ENCODE measurements at places on chromosomes 2 and 18.

DNA sequence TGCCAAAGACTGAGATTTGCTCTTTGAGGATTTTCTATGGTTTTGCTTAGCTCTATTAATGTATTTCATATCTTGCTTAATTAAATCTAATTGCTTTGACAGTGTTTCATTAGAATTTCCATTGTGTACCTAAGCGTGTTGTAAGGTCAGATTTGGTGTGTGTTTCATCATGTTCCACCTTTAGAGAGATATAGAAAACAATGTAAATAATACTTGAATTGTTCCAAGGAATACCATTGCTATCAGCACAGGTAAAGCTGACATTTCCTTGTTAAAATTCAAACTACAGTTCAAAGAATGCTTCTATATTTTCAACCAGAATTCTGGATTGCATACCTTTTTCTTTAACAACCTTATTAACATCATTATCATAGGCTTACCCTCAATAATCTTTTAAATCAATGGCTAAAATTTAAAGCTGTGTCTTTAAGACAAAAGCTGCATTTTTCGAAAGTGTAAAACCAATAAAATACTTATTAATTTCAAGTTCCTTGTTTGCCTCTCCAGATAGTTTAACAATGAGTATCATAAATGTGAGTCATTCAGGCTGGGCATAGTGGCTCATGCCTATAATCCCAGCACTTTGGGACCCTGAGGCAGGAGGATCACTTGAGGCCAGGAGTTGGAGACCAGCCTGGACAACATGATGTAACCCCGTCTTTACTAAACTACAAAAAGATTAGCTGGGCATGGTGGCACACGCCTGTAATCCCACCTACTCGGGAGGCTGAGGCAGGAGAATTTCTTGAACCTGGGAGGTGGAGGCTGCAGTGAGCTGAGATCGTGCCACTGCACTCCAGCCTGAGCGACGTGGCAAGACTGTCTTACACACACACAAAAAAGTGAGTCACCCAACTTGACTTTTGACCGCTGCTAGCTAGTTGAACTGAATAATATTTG lies 188.0 kb upstream of the PKDCC start:
- no peak for DNase-seq

DNA sequence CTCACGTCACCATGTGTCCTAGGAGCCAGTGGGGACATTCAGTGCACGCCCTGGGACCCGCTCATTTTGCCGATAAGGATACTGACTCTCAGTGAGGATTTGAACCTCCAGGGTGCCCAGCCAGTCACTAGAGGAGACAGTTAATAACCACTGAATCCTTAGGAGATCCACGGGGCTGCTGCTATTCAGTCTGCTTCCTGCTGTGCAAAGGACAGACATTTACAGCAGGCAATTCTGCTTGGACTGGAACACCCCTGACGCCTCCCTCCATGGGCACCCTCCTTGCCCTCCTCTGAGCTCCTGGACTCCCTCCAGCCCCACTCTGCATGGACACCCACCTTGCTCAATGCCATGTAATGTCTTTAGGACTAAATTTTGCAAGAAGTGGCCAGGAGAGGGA lies 265.5 kb downstream of the EIPR1 start:
- DNase-seq: no peak

DNA sequence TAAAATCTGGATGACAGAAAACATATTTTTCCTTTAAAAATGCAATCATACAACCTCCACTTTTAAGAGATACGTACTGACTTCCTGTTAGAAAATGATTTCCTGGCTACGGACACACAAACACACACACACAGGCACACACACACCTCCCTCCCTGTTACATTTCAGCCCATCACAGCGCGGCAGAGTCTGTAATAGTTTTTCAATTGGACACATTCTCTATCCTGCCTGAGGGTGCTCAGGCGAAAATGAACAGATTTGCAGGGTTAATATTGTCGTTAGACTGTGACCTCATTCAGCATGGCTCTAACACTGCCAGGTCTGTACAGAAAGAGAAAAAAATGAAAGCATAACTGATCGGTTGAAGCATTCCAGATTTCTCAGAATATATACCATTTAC lies 45.0 kb downstream of the KCTD1 start:
- no peak for DNase-seq

DNA sequence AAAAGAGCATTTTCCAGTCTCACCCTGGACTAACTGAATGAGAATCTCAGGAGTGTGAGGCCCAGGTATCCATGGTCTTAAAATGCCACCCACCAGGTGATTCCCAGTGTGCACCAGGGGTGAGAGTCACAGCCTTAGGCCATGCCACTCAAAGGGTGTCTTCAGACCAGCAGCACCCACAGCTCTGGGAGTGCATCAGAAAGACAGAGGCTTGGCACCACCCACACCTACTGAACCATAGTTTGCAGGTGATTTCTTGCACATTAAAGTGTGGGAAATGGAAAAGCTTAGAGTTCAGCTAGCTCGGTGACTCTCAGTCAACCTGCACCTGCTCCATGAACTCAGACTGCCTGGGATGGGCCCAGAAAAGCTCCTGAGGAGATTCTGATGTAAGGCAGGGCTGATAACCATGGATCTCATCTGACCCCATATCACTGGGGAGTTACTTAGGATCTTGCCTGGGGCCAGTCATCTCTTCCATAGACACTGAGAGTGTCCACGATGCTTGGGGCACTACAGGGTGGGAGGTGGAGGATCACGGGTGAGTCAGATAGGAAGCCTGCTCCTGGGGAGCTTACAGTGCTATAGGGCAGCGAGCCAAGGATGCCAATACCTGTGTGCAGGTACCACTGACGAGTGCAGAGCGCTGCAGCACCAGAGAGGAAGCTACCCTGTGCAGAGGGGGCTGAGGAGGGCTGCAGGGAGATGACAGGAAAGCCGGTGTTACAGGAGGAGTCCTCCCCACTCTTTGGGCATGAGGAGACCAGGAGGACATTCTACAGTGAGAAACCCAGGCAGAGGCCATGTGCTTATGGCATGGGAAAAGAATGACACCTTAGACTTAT lies 4.6 kb downstream of the IL37 start:
- DNase-seq: no peak

- no peak for DNase-seq
Observed at GRCh38 chr2:160908157-160908556, 252.1 kb upstream of the TANK start.

DNA sequence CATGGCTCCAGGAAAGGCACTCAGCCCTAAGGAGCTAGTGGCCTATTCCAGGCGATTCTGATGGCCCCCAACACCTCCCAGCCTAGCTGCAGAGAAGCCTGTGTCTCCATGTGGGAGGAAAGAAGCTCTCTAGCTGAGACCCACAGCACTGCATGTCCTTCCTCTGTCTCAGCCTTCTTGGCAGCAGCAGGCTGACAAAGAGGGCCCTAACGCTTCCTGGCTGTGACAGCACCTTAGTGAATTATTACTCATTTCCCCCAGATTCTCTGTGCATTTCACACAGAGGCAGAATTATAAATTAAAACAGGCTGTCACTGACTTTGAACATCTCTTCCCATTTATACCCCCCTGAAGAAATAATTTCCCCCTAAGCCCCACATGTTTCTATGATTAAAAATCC lies 206.8 kb downstream of the CLIP4 start:
- DNase-seq: no peak

- no peak for DNase-seq
Observed at GRCh38 chr2:172726172-172726735, 9.4 kb upstream of the RAPGEF4 start.

- no peak for DNase-seq
Observed at GRCh38 chr2:135948141-135948540, 37.3 kb downstream of the DARS1 start.

DNA sequence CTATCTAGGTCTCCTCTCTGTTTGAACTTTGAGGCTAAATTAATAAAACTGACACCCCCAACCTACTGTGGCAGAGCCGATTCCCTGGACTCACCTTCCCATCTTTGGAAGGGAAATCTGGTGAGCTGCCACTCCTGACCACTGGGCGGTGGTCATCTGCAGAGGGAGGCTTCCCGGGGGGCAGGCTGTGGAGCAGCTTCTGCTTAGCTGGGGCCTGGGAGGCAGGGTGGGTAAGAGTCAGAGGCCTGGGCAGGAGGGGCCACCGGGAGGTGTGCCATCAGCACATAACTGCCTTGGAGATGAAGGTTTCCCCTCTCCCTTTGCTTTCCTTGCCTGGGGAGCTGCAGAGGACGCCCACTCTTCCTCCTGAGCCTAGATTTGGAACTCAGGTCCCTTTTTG lies 2.3 kb upstream of the NPPC start:
- DNase-seq: no peak

DNA sequence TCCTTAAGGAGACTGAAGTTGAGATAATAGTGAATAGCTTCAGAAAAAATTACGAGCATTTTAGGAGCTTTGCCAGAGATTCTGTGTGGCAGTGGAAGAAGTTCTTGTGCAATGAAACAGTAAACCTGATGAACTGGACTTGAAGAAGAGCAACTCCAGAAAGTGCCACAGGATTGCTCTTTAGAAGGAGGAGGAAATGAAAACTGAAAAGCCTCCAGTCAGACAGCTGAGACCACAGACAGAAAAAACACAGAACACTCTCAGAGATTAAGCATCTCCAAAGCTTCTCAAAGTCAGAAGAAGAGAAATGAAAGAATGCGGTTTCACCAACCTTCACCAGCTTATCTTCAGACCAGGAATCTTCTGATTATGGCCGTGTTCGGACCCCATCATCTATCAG lies 329.7 kb upstream of the CNTNAP5 start:
- DNase-seq: no peak

- DNase-seq: no peak
Observed at GRCh38 chr2:33104052-33104623, 157.4 kb downstream of the LTBP1 start.

DNA sequence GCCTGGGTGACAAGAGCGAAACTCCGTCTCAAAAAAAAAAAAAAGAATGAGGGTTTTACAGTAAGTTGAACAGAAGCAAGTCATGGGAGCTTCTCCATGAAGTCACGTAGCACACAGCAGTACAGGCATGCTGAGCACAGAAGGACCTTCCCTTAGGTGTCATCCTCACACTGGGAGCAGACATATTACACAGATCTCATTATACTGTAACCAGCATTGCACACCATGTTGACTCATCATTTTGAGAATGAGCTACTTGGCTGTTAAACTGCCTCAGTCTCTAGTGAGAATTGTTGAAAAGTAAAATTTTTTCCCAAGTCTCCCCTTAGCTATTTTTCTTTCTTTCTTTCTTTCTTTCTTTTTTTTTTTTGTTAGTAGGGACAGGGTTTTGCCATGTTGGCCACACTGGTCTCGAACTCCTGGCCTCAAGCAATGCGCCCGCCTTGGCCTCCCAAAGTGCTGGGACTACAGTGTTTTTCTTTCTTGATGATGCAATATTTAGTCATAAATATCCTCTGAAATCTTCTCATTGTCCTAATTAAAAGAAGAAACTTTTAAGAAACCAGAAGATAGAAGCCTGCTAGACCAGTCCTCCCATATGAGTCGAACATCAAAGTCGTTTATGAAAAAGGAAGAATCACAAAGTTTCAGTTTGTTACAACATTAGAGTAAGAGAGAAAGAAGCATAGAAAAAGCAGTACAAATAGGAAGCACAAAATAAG lies 37.9 kb upstream of the PPP1CB start:
- no peak for DNase-seq

DNA sequence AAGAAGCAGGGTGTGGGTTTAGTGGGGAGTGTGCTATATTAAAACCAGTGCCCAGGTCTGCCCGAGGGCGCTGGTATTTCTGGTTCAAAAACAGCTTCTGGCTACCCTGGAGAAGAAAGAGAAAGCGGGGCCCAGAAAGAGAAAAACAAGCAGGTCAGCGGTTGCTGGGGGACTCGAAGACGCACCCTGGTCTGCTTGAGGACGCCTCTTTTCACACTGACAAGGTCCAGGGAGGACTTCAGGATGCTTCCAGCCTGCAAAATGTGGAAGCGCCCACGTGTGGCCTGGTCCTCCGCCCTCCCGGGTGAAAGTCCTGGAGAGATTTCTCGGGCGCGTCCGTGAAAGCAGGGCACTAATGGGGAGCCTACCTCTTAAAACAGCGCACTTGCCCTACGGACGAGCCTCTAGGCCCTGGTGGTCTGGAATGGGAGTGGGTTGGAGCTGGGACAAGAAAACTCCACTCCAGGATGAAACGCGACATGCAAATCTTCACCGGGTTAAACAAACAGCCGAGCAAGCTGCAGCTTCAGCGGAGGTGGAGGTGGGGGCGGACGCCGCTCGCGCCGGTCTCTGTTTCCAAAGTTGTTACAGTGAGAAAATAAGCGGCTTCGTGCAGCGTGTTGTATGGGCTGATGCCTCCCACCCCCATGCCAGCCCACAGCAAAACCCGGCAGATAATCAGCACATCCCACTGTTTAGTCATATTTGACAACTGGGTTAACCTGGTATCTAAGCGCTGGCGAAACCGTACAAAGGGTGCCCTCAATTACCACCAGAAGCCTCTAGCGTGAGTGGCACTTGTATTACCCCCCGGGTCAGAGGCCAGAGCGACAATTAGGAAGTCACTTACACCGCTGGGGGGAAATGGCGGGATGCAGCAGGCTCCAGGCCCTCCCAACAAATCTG lies 1.1 kb upstream of the SP9 start:
- DNase-seq: peak; percentile 49
